A673 (cell line): ENCODE measurements at places on chromosomes 12 and 14.

DNA sequence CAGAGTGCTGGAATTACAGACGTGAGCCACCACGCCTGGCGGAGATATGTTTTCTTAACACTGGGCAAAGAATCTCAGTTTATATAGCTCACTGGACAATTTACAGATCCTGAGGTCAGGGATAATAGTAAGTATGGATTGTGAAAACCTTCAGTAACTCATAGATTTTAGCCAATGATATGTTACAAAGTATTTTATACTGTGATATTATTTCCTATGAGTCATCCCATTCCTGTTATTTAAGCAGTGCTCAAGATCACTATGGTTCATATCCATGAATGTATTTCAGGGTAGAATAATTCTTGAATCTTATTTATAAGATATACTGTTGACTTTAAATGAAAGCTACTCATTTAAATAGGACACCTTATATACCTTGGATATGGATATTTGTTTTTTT, 107.2 kb downstream of the RAD51B start:
- DNase-seq: no peak

- DNase-seq: no peak
These were observed 347.1 kb upstream of the DDHD1 start for GRCh38 chr14:53500191-53500590.

- DNase-seq: no peak
These were observed 92.3 kb upstream of the BCAT1 start for GRCh38 chr12:25041006-25041741.

DNA sequence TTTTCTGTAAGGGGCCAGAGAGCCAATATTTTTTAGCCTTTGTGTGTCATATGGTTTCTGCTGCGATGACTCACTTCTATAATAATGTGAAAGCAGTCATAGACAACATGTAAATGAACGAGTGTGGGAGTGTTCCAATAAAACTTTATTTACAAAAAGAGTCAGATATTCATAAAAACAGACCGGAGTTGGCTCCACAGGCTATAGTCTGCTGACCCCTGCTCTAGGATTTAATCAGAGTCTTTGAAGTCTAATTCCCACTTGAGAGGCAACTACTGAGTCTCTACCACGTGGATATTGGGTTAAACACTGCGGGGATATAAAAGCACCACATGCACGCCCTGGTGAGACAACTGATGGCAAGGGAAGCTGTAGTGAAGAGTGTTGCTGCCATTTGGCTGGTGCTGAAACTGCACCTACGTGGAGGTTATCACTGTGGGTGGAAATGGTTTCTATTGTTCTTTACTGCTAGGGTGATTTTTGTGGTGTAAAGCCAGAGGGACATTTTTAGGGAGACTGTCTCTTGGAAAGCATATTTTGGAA, 3.6 kb upstream of the NINJ2 start:
- peak; percentile 51 for DNase-seq

DNA sequence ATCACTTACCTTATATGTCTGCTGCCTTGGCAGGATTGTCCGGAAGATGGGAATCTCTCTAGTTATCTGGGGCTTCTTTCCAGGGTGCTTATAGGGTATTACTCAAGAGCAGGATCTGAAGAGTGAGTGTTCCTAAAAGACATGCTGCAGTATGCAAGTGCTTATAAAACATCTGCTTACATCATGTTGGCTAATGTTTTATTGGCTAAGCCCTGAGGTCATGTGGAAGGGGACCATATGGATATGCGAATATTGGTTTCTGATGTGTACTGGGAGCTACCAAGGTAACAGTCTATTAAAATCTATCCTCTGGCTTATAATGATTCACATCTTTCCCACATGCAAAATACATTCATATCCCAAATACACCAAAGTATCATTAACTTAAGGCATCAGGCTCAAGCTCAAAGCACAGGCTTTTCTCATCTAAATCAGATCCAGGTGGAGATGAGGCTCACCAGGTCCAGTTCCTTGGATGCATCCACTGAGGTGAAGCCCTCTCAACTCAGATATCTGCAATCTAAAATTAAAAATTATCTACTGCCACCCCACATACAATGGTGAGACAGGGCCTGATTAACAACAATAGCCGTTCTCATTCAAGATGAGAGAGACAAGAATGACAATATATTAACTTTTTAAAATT, 29.8 kb downstream of the LRRIQ1 start:
- no peak for DNase-seq

GRCh38 chr14:97077253-97077653, 280.1 kb downstream of the VRK1 start:
- DNase-seq: peak; percentile 84

GRCh38 chr14:38248321-38249028, 7.4 kb downstream of the CLEC14A start:
- DNase-seq: peak; percentile 26

- DNase-seq: peak; percentile 37
These were observed 153.6 kb downstream of the PHLDA1 start for GRCh38 chr12:75877763-75878621.

- no peak for DNase-seq
These were observed 56.4 kb upstream of the USP44 start for GRCh38 chr12:95607642-95608041.

GRCh38 chr14:41761204-41761603, 154.5 kb downstream of the LRFN5 start:
- no peak for DNase-seq

- DNase-seq: no peak
These were observed 9.0 kb downstream of the TGM1 start for GRCh38 chr14:24253936-24254335.

DNA sequence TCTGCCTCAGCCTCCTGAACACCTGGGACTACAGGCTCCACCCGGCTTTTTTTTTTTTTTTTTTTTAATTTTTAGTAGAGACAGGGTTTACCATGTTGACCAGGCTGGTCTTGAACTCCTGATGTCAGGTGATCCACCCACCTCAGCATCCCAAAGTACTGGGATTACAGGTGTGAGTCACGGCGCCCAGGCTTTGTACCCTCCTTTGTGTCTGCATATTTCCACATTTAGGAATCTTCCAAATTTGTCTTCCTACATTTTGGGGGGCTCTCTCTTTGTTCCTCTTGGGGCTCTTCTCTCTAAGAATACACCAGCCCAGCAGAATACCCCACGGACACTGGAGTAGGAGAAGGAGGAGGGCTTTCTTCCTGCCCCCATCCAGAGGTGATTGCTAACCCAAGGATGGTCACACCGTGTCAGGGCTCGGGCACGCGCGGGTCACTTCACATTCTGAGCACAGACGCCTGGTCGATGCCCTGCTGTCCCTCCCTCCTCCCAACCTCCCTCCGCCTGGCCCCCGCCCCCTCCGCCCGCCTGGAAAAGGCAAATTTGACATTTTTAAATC, 2.1 kb upstream of the DNAJC22 start:
- no peak for DNase-seq

GRCh38 chr14:70289138-70289537, 70.3 kb downstream of the COX16 start:
- peak; percentile 48 for DNase-seq

- peak; percentile 63 for DNase-seq
These were observed 28.7 kb upstream of the PLD4 start for GRCh38 chr14:104895786-104896661.

DNA sequence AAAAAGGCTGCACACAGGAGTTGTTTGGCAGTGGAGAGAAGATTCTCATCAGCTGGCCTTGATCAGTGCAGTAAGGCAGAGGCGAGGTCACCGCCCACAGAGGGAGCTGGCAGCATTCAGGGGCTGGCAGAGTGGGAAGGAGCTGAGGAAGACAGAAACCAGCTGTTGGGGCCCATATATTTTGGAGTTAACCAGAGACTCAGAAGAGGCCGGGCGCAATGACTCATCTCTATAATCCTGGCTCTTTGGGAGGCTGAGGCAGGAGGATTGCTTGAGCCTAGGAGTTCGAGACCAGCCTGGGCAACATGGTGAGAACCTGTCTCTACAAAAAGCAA, 17.7 kb downstream of the SMCO2 start:
- peak; percentile 71 for DNase-seq

GRCh38 chr14:61718039-61718438, 22.7 kb downstream of the HIF1A start:
- DNase-seq: no peak

GRCh38 chr14:106876711-106877110, 1350.3 kb downstream of the TMEM121 start:
- DNase-seq: no peak

GRCh38 chr14:87489196-87489819, 503.7 kb downstream of the GALC start:
- no peak for DNase-seq

GRCh38 chr14:104212206-104213095, 74.1 kb downstream of the KIF26A start:
- DNase-seq: no peak
